K562 (cell line): ENCODE measurements at places on chromosomes 7 and 10. TPM values are rescaled to one million over a fixed set of nuclear protein-coding genes. Genes with fewer than 3 reads are reported as not detected.

GRCh38 chr7:120645966-120646365 lies 212.0 kb downstream of the TSPAN12 start:
- no peak overlapping the region for H3K4me3 ChIP-seq
- no peak for DNase-seq
- H3K27me3 ChIP-seq: no peaks in the 10 kb centered on the region
- no peaks in the 10 kb centered on the region for H3K4me1 ChIP-seq
- no peak overlapping the region for H3K27ac ChIP-seq

GRCh38 chr10:95451568-95452524 lies 109.3 kb downstream of the SORBS1 start:
- H3K4me3 ChIP-seq: no peak overlapping the region
- DNase-seq: no peak
- H3K27me3 ChIP-seq: no peaks in the 10 kb centered on the region
- H3K27ac ChIP-seq: no peak overlapping the region
- H3K4me1 ChIP-seq: no peaks in the 10 kb centered on the region

DNA sequence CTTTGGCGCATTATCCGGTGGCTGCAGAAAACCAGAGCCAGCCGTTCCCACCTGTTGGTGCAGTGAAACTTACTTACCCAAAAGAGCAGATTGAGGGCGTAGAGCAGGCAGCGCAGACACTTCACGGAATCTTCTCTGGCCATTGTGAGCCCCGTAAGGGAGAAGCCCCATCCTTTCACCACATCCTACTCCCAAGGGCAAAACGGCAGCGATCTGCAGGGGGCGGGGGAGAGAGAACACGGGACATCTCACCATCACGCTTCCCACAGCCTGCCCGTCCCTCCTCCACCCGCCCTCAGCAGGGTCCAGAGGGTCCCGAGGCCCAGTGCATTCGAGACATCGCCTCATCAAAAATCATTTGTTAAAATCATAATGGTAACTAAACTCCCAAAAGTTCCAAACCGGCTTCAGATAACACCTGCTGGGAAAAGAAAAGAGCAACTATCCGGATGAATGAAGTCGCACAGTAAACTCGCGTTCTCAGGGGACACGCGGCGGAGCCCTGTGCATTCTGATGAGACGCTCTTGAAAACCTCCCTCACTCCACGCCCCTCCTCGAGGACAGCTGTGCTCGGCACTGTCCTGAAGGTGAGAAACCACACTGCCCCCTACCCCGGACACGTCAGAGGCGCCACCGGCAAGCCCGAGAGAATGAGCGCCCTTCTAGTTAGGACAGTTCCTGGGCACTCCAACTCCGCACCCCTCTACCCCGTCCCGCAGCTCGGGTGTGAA lies 1.2 kb downstream of the TSPAN12 start:
- DNase-seq: peak; percentile 66
- peaks cover 5% of the 10 kb centered on the region; the same call in 1 of the 3 replicates for H3K4me1 ChIP-seq
- no peak overlapping the region for H3K27ac ChIP-seq
- H3K27me3 ChIP-seq: peaks cover 6% of the 10 kb centered on the region

- H3K27me3 ChIP-seq: peaks cover 8% of the 10 kb centered on the region; the same call in 1 of the 2 replicates
- DNase-seq: no peak
- H3K4me1 ChIP-seq: no peaks in the 10 kb centered on the region
- no peak overlapping the region for H3K4me3 ChIP-seq
Observed at GRCh38 chr7:28165961-28166955, 14.3 kb downstream of the JAZF1 start.

ZC3HAV1L gene
- total RNA-seq: not detected in 2 replicates
